ENCODE measurements at places on chromosomes 1 and 21.

GRCh38 chr1:62962014-62962812 is 178.3 kb downstream of the ATG4C start:
- no peak for DNase-seq

- no peak for DNase-seq
These were observed 498.1 kb downstream of the SIPA1L2 start for GRCh38 chr1:232131715-232132391.

DNA sequence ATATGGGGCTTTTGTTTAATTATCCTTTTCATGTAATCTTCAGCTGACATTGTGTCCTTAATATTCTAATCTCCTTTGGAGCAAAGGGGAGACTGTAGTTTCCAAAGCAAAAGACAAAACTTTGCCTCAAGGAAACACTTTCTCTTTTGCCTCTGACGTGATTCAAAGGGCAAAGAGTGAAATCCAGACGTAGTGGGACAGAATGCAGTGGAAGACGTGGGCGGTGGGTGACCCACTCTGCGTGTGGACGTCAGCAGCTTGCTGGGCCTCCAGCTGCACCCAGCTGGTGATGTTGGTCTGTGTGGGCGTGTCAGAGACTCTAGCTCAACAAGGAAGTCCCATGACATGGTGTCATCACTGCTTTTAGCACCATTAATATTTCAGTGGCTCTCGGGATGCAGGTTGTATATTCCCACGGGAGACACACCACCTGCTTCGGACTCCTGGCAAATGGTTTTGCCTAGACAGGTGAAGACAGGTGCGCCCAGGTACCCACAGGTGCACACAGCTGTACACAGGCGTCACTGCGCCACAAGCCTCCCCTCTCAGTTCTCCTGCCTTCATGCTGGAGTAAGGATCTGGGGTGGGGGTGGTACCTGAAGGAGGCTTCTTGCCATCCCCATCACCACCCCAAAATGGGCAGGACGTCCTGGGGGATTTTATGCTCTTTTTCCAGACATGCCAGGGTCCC is 292.1 kb upstream of the VAMP3 start:
- no peak for DNase-seq

DNA sequence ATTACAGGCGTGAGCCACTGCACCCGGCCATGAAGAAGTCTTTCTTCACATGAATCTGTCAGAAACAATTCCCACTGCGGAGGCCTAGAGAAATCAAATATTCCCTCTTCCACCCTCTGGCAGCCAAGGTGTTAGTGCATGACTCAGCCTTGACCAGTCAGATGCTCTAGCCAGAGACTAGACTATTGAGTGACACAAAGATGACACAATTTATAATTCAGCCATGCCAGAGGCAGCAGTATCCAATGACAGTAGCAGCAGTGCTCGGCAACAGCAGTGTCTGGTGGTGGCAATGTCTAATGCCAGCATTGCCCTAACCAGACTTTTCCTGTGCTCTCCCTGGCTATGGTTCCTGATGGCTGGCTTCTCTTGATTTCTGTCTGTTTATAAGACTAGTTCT is 8.7 kb downstream of the CTXND2 start:
- DNase-seq = no peak

DNA sequence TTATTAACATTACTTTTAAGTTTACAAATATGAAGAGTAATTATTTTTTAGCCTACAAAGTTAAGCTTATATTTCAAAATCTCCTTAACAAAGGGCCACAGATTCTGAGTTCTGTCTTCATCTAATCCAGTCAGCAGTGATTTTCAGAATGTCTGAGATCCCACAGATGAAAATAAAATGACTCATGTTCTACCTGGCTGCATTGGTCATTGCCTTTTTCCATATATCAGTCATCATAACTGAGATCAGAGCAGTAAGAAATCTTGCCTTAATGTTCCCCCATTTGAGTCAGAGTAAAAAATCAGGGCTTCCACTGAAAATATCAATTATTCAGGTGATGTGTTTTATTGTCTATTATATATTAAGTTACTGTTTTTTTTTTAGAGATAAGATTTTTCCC is 416.1 kb downstream of the MRPL39 start:
- DNase-seq = no peak

- no peak for DNase-seq
These were observed 108.9 kb downstream of the CAPN8 start for GRCh38 chr1:223556414-223557129.

DNA sequence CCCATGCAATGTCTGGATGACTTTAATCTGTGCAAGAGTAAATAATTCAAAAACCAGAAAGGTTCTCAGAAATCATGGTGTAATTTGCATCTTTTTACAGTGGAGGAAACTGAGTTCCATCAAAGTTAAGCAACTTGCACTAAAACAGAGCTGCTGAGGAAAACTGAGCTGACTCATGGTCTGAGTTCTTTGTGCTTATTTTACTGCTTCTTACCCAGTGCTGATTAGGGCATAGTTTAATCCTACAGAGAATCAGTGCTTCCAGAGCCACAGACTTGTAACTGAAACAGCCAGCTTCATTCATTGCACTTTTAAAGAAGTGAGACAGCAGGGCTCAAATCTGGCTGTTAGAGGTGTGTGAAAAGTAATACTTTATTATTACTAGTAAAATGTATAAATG is 10.9 kb upstream of the RWDD3 start:
- no peak for DNase-seq

DNA sequence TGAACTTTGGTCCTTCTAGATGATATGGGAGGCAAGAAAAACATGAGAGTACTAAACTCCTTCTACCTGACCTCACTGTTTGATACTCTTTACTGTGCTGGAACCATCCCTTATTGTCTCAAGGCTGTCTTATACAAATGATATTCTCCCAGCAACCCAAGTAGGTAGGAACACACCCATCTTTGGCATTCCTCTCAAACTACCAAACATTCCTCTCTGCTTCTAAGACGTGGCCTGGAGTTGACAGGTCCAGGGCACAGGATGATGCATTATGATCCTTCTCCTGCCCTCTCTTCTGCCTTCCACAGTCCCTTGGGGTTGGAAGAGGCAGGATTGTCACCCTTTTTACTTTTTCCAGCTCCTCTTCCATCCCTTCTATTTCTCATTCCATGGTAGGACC is 90.5 kb downstream of the SPATA17 start:
- DNase-seq = no peak

DNA sequence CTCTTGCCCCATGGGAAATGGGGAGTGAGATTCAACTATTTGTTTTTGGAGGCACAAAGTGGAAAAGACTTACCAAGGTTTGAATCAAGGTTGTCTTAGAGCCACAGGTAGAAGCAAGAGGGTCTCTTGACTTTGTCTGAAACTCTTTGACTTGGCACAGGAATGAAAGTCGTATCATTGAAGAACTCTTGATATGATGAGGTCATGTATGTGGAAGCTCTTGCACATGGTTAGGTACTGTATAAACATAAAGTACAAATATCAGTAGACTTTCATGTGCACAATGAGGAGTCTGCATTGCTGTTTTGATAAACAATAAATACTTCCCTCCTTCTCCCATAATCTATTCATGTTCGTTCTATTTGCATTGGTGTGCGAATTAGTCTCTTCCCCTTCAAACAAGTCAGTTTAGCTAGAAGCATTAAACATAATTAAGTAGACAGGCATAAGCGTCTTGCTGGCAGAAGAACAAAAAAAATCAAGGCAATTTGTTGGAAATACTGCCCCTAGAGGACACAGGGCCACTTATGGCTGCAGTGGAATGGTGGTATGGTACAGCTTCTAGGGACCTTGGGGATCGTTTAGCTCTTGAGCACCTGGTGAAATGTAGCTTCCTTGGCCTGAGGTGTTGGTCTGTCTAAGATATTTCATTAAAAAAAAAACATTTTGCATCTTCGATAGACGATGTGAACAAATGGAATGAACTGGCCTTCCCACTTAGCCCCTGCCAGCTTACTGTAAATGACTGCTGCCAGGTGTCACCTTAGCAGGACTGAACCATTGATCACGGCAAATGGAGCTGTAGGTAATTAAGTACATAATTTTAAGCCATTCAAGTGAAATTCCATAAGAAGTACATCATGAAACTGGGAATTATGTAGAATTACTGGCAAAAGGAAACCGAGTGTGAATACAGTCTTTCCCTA is 218.0 kb upstream of the GALNT2 start:
- no peak for DNase-seq

GRCh38 chr1:167060141-167061072 is 29.8 kb downstream of the GPA33 start:
- DNase-seq = no peak

GRCh38 chr1:185650602-185651230 is 83.5 kb upstream of the HMCN1 start:
- no peak for DNase-seq

DNA sequence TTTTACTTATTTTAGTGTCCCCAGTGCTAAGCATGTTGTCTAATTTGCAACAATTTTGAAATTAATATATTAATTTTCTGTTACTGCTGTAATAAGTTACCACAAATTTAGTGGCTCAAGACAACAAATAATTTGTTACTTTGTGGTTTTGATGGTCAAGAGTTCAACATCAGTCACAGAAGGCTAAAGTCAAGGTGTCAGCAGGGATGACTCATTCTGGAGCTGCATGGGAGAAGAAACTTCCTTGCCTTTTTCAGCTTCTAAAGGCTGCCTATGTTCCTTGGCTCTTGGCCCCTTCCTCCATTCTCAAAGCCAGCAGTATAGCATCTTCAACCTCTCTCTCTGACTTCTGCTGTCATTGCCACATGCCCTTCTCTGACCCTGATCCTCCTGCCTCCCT is 271.8 kb downstream of the HLX start:
- DNase-seq = no peak

DNA sequence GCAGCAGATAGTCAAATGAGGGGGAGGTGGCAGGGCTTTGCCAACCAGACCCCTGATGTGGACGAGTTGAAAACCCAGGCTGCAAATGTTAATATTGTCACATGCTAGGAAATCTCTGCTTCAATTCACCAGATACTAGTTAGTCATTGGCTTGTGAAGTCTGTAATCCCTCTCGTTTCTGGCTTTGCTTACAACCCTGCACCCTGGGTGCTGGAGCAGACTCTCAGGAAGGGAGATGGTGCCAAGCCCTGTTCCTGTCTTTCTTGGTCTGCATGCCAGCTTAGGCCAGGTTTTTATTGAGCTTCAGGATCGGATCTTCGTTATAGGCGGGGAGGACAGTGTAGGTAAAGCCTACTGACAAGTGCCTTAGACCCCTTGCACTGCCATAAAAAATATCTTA is 53.3 kb downstream of the MDM4 start:
- no peak for DNase-seq

DNA sequence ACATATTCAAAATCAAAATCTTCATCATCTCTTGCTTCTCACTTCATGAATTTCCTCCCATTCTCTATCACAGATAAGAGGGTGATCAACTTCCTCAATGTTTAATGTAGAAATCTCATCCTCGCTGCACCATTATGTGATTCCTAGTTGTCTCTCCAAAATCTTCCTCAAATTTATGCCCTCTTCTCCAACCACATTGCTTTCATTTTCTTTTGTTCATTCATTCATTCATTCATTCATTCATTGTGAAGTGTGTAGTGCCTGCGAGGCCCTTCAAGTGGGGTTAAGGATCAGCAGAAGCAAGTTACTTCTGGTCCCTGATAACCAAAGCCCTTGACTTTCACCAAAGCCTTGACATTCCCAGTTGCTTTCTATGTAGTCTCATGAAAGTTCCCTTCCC is 33.5 kb upstream of the HIVEP3 start:
- no peak for DNase-seq

GRCh38 chr1:21278860-21279845 is 11.1 kb downstream of the ECE1 start:
- no peak for DNase-seq

DNA sequence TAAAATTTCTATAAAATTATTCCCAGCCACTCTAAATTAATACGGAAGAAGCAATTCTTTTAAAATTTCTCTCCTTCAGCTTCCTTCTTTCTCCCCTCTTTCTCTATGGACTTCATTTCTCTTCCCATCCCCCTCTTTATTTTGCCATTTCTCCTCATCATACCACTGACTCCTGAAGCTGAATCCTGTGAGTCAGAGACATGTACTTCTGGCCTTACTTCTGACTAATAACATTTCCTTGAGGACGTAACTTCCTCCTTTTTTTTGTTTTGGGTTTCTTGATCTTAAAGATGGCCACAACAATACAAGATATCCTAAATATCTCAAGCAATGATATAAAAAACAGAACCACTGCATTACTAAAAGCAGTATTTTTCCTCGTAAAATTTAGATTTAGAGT is 63.6 kb upstream of the DENND1B start:
- no peak for DNase-seq

GRCh38 chr1:100306735-100307313 is 40.8 kb downstream of the RTCA start:
- no peak for DNase-seq

DNA sequence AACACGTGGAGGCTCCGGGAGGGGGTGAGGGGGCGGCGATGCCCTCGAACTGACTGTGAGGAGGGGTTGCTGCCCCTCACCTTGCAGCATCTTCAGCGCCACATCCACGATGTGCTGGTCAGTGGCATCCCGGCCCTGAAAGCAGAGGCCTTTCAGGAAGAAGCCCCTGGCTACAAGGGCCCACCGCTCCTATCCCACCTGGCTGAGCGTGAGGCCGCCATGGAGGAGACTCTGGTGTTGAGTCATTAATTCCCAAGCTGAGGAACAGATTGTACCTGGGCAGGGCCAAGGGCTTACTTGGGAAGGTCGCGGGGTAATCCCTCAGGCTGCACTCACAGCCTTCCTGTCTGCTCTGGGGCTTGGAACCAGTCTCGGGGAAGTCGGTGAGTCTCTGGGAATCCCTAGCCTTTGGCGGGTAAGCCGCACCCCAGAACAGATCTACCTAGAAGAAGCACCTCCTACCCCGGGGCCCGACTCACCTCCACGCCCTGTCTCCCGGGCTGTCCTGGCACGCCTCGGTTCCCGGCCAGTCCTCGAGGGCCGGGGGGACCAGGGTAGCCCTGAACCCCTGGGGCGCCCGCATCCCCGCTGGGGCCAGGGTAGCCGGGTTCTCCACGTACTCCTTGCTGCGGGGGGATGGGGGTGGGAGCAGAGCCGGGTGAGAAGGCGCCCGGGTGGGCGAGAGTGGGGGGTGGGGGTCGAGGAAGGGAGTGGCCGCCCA is 13.9 kb downstream of the COL9A2 start:
- DNase-seq = no peak

GRCh38 chr1:156134716-156135435 is 18.5 kb upstream of the SEMA4A start:
- no peak for DNase-seq

GRCh38 chr1:150126811-150127210 is 22.9 kb upstream of the PLEKHO1 start:
- DNase-seq = no peak

- no peak for DNase-seq
These were observed 40.4 kb downstream of the USP48 start for GRCh38 chr1:21742578-21742977.

Measured in breast epithelium (tissue), 4 donors.